ENCODE measurements at places on chromosomes 5 and 9. TPM values are rescaled to one million over a fixed set of nuclear protein-coding genes. Genes with fewer than 3 reads are reported as not detected.

SLC12A7 gene
- total RNA-seq, result 28.1 TPM

WDR36 gene
- 62.7 TPM for total RNA-seq

GPR21 gene
- 0.97 TPM for total RNA-seq

TMEM252 gene
- not detected for total RNA-seq

WNT8A gene
- not detected for total RNA-seq

FOXD4L6 gene
- total RNA-seq, result 0.37 TPM

ARRDC1 gene
- total RNA-seq, result 10.7 TPM
